Cardiac muscle cell (in vitro differentiated cells and primary cell): ENCODE measurements at places on chromosomes 13 and 19. TPM values are rescaled to one million over a fixed set of nuclear protein-coding genes. Genes with fewer than 3 reads are reported as not detected.

GRCh38 chr13:60562096-60562780 lies 165.2 kb downstream of the TDRD3 start:
- no peaks in the 10 kb centered on the region for H3K27me3 ChIP-seq
- no peak for DNase-seq
- no peaks in the 10 kb centered on the region for H3K36me3 ChIP-seq
- no peak overlapping the region for H3K4me3 ChIP-seq

DNA sequence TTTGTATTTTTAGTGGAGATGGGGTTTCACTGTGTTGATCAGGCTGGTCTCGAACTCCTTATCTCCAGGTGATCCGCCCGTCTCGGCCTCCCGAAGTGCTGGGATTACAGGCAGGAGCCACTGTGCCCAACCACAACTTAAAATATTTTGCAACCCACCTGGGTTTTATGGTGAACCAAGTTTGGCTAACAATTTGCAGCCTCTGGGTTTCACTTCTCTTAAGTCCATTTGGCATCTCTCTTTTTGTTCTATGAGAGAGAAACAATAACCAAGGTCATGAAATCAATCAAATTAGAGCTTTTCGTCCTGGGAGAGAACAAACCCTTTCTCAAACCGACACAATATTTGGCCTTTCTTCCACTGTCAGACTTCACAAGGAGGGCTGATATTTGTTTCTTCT lies 5.6 kb upstream of the SMAD9 start:
- H3K27me3 ChIP-seq: no peaks in the 10 kb centered on the region
- H3K36me3 ChIP-seq: no peaks in the 10 kb centered on the region
- H3K4me1 ChIP-seq: peaks cover 11% of the 10 kb centered on the region
- no peak overlapping the region for H3K4me3 ChIP-seq
- no peak for DNase-seq

DNA sequence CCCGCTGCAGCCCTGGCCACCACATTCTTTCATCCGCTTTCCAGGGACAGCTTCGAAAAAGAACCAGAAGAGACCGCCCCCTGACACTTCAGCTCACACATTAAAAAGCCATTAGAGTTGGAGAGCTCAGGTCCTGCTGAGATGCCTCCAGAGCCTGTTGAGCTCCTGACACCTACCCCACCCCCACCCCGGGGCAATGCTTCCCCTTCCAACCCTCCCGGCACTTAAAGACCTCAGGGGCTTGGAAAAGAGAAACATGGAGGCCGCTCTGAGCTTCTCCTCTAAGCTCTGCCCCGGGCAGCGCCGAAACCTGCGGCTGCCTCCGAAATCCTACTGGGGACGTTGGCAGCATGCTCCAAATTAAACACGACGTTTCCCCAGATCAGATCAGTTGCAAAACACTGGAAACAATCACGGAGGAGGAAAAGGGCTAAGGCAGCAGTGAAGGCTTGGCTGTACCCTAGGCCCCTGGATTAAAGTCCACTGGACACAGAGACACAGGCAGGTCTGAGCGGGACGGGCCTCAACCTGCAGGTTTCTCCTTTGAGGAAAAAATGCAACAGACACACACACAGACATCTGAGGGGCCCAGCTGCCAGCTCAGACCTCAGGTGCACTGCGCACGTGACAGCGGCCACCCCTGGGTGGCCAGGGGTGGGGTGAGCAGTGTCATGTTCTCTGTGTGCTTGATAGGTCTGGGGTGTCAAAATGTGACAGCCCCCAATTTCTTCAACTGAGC lies 9.6 kb downstream of the SH3GL1 start:
- peaks cover 2% of the 10 kb centered on the region for H3K36me3 ChIP-seq
- H3K27me3 ChIP-seq: no peaks in the 10 kb centered on the region
- H3K4me1 ChIP-seq: peaks cover 55% of the 10 kb centered on the region
- H3K4me3 ChIP-seq: peak overlapping the region; percentile 15
- H3K27ac ChIP-seq: peak overlapping the region; percentile 96
- peak; percentile 50 for DNase-seq

- no peak overlapping the region for H3K27ac ChIP-seq
- no peaks in the 10 kb centered on the region for H3K27me3 ChIP-seq
- H3K4me3 ChIP-seq: no peak overlapping the region
- DNase-seq: no peak
- H3K4me1 ChIP-seq: no peaks in the 10 kb centered on the region
These were observed 14.8 kb downstream of the ARL11 start for GRCh38 chr13:49643035-49643646.

GRCh38 chr19:29538146-29538545 lies 12.4 kb downstream of the VSTM2B start:
- H3K4me3 ChIP-seq: no peak overlapping the region
- H3K4me1 ChIP-seq: no peaks in the 10 kb centered on the region
- no peak overlapping the region for H3K27ac ChIP-seq
- no peaks in the 10 kb centered on the region for H3K36me3 ChIP-seq

GRCh38 chr13:110915057-110915873 lies at the start of gene ANKRD10:
TSS of gene ANKRD10 (minus strand) at chr13:110915069. CDS start at chr13:110914934, 135 bp downstream.
- H3K4me1 ChIP-seq: peaks cover 20% of the 10 kb centered on the region
- peak within 1 kb of the TSS; percentile 79 for H3K4me3 ChIP-seq
- peak; percentile 100 for DNase-seq
- peak within 1 kb of the TSS; percentile 98 for H3K27ac ChIP-seq

DNA sequence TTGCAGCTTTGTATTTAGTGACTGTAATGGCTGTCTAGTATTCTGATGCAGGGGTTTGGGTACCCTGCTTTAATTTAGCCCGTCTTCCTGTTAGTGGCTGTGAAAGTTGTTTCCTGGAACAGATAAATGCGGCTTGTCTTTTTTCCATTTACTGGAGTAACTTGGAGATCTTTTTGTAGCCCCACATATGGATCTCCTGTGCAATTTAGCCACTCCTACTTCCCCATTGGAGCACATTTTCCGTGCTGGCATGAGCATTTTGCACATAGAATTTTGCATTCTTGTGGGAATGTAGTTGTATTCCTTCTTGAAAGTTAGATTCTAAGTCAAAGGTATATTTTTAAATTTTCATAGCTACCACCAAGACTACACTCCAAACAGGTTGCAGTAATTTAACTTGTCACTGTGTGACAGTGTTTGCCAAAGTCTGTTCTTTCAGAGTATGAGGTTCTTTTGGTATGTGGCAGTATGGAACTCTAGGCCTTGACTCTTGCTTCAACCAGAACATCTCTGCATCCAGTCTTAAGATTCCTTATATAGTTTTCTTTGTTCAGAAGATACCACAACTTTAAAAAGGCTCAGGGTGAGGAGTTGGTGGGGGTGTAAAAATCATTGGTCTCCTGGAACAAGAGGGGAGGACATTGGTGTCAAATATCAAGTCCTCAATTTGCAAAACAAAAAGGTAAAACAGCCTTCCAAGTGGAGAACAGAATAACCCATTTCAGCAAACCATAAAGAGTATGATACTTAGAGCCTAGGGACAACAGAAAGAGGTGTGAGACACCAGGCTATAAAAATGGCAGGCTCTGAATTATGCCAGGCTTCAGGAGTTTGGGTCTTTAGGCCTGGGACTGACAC lies 21.1 kb upstream of the CCDC97 start:
- no peaks in the 10 kb centered on the region for H3K4me1 ChIP-seq
- no peak for DNase-seq
- H3K36me3 ChIP-seq: peaks cover 67% of the 10 kb centered on the region
- peak overlapping the region; percentile 64 for H3K27ac ChIP-seq
- H3K4me3 ChIP-seq: no peak overlapping the region

ZNF221 gene
- total RNA-seq: 3.8 and 9.3 TPM in 2 replicates

PLA2G4C gene
- total RNA-seq: 1.5 and 4.5 TPM in 2 replicates

C19orf85 gene
- total RNA-seq: not detected in 2 replicates

KLF12 gene
- 13.0 and 17.8 TPM in 2 replicates for total RNA-seq

CABP5 gene
- not detected in 2 replicates for total RNA-seq

PNMA8A gene
- total RNA-seq: 67.8 and 71.7 TPM in 2 replicates

COX7A1 gene
- 1.2 TPM in 1 of 2 replicates, not detected in the other for total RNA-seq
